ENCODE measurements at places on chromosomes 3 and 15.

DNA sequence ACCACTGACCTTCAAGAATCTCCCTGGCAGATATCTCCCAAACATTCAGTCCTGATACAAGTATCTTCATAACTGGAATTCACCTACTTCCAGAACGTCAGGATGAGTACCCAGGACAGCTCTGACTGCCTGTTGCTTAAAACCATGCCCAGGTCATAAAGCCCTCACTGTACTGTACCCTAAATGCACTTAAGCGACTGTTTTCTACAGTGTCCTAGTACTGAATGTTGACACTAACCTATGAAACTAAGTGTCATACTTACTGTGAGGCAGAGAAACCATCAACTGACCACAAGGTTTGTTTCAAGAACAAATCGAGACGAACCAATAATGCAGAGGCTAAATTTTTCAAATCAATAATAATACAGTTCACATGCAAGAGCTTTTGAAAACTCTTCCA lies 178.7 kb upstream of the NSMCE3 start:
- DNase-seq: no peak

DNA sequence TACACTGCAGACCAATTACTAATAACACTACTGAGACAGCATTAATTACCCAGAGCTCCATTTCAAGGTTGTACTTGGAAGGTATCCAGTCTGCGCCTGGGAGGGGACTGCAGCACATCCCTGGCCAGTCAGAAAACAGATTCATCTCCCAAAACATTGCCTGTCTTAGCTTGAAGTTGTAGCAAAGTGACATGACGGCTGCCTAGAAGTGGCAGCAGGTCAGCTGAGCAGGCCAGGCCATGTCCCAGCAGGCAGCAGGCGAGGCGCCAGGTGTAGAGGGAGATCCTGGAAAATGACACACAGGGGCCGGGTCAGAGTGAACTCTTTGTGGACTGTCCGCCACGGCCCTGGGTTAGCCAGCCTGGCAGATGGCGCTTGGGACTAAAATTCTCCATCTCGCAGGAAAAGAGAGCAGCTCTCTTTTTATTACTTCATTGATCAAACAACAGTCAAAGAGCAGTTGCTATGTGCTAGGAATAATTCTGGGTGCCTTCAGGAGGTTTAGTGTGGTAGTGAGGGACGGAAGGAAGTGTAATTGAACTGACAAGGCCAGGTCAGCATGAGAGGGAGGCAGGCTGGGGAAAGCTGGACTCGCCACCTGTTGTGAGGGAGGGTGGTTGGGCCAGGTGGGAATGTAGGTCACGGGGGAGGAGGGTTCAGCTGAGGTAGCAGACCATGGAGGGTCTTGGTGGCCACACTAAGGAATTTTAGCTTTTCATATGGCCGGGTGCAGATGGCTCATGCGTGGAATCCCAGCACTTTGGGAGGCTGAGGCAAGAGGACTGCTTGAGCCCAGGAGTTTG lies 1.3 kb upstream of the MAP6D1 start:
- no peak for DNase-seq

GRCh38 chr3:46936733-46937250 lies 39.8 kb downstream of the CCDC12 start:
- no peak for DNase-seq

DNA sequence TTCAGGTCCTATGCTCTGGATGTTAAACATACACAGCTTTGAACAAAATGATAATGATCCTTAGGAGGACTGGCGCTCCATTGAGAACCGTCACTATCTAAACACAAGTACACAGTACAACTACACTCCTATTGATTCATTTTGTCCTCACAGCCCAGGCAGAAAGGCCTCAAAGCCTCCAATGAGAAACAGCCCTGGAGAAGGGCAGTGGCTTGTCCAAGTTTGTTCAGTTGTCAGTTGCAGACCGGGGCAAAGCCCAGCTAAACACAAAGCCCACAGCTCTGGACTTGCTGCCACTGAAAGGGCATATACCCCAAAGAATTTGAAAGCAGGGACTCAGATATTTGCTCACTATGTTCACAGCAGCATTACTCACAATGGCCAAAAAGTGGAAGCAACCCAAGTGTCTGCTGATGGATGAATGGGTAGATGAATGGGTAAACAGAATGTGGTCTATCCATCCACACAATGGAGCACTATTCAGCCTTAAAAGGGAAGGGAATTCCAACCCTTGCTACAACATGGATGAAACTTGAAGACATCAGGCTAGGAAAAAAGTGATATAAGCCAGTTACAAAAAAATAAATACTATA lies 34.7 kb downstream of the NUP210 start:
- DNase-seq: no peak

GRCh38 chr3:99960941-99961340 lies 143.3 kb downstream of the CMSS1 start:
- DNase-seq: no peak

DNA sequence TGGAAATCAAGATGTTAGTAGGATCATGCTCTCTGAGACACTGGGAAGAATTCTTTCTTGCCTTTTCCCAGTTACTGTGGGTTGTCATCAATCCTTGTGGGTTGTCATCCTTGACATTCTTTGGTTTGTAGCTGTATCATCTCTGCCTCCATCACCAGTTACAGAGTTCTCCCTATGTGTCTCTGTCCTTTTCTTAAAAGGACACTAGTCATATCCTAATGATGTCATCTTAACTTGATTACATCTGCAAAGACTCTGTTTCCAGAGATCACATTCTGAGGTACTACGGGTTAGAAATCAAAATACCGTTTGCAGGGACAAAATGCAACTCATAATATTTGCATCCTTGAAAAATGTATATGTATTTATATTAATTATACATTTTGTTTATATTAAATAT lies 500.4 kb downstream of the ZBBX start:
- DNase-seq: no peak

GRCh38 chr3:172089250-172089649 lies 49.9 kb downstream of the FNDC3B start:
- DNase-seq: no peak

DNA sequence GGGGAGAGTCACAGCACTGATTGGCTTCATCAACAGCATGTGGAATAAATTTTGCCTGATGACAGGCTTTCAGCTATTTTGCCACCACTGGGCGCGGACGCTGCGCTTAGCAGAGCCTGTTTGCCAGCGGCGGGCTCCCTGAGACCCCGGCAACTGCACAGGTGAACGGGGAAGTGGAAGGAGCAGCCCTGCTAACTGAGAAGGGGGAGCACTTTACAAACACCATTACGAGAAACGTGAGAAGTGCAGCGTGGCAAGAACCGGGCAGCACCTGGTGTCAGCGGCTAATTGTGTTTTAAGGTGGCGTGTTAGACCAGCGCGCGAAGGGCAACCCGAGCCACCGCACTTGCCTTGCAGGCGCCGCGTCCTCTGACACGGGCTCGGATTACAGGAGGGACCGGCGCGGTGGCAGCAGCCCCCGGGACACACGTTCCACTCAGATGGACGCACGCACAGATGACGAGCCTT lies 307.8 kb upstream of the ARRDC4 start:
- DNase-seq: no peak

DNA sequence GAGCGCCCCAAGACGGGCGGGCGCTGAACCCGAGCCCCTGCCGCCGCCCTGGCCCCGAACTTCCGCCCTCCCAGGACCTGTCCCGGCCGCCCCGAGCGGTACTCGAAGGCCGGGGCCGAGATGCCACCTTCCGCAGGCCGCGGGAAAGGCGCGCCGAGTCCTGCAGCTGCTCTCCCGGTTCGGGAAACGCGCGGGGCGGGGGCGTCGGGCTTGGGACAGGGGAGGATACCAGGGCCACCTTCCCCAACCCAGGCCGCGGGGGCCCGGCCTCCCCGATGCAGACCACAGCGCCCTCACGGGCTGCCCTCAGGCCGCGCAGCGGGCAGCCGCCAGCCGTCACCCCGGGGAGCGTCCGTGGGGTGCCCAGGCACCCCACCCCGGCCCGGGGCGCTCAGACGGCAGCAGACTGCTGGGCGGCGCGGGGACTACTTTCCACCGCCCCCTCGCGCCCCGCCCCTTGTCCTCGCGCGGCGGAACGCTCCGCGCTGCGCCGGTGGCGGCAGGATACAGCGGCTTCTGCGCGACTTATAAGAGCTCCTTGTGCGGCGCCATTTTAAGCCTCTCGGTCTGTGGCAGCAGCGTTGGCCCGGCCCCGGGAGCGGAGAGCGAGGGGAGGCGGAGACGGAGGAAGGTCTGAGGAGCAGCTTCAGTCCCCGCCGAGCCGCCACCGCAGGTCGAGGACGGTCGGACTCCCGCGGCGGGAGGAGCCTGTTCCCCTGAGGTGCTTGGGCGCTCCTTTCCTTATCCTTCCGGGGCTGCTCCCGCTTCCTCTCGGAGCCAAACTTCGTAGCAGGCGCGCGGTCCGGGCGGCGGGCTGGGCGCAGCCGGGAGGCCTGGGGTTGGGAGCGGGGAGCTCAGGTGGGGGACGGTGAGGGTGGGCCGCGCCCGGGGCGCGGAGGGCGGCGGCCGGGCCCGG lies at the start of gene CTNNB1:
Gene CTNNB1 (plus strand): TSS at position 556 of the 916 bp plus-strand sequence. CDS start 24,564 bp downstream, outside the sequence.
- DNase-seq: peak; percentile 93

- DNase-seq: no peak
Measured at GRCh38 chr15:48052946-48053345, 67.8 kb upstream of the SLC24A5 start.

GRCh38 chr3:54988302-54988837 lies 60.5 kb upstream of the LRTM1 start:
- no peak for DNase-seq

DNA sequence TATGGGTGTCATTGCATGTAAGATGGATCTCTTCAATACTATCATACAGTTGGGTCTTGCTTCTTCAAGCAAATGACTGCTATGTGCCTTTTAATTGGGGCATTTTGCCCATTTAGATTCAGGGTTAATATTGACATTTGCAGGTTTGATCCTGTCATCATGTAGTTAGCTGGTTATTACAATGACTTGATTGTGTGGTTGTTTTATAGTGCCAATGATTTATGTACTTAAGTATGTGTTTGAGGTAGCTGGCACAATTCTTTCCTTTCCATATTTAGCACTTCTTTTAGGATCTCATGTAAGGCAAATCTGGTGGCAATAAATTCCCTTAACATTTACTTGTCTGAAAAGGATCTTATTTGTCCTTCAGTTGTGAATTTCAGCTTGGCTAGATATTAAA lies 267.5 kb downstream of the VGLL3 start:
- no peak for DNase-seq

DNA sequence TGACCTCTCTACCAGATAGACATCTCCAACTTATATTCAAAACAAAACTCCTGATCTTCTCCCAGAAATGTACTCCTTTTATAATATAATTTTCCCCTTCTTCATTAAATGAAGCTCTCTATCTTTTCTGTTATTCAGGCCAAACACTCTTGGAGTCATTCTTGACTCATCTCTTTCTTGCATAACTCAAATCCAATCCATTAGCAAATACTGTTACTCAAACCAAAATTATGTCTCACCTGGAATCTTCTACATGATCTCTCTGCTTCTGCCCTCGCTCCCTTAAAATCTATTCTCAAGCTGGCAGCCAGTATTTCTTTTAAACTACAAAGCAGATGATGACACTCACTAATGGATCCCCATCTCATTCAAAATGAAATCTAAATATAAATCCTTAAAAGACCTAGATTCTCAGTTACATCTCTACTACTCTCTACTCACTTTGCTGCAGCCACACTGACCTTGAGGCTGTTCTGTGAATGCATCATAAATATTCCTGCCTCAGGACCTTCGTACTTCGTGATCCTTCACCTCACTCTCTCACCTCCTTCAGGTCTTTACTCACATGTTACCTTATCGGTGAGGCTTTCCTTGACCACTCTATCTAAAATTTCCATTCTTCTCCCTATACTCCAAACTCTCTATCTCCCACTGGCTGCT lies 160.9 kb downstream of the TBC1D5 start:
- no peak for DNase-seq

DNA sequence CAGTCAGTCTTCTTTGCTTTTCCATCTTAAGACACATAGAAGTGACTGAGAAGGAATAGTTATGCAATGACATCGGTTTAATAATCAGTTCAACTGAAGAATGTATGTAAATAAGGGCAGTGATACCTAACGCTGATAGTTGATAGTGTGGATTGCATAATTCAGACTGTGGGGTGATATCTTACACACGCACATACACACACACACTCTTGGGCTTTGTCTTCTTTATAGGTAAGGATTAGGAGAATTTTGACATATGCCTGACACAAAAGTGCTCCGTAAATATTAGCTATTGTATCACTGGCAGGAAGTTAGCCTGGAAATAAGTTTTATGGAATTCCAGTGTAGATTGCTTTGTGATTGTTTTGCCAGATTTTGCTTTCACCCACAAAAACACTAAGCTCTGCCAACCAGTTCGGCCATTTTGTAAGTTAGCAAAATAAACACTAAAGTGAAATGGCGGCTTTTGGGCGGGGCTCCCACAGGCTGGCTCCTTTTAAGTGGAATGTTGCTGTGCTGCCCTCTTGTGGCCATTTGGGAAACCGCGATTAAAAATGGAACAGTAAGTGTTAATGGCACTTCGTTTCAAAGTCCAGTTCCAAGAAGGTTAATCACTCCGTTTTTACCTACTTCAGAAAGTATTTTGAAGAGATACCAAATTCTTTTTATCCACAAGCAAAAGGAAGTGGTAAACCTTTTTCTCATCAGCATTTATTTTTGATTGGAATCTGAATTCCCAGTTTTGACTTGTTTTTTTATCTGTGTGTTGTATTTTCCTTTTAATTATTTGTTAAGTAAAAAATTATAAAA lies 17.7 kb downstream of the CHD2 start:
- peak; percentile 85 for DNase-seq

DNA sequence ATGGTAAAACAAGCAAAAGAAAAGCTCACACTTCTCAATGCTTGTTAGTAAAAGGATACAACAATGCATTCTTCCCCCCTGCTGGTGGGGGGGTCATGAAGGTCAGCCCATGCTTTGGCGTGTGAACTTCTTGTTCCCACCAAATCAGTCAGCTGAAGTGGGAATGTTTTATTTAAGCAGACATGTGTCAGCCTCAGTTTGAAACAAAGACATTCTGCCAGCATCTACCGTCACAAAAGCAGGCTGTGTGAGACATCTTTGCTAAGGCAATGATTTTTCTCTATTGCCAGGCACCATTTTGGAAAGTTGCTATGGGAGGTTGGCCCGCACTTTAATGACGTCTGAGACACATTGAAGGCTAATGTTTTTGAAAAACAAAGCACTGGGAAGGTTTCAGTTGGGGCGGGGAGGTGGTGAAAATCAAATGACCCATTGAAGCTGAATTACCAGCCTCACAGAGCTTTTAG lies 206.6 kb downstream of the TLE3 start:
- DNase-seq: no peak

All from naive B cell (primary cell).